NCI-H146 (cell line): ENCODE measurements at places on chromosomes 6 and 20.

DNA sequence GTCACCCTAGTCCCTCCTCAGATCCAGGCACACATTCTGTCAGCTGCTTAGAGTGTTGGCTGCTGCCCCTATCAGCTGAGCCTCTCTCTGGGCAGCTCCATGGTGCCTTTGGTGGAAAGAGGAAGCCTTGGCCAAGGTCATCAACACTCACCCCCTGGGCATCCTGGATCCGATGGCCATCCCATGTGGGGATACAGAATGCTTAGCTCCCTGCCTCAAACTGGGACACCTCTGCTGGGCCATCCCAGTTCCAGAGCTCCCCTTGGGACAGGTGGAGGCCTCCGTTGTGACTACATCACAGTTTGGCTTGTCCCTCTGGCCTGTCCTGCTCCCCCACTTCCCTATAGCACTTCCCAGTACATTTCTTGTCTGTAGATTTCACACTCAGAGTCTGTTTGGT lies 45.6 kb downstream of the TOX2 start:
- DNase-seq, result no peak

DNA sequence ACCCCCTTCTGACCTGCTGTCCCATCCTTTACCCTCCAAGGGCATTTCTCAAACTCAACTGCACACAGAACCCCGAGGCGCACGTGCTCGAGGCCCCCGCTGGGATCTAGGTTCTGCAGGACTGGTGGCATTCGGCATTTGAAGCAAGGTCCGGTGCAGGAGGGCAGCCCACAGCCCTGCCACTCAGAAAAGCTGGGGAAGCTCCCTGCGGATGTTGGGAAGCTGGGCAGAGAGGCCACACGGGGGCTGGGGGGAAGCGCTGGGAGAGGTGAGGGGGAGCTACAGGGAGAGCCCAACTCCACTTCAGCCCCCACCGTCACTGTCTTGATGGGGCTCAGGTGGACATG lies 51.2 kb upstream of the SLCO4A1 start:
- no peak for DNase-seq

DNA sequence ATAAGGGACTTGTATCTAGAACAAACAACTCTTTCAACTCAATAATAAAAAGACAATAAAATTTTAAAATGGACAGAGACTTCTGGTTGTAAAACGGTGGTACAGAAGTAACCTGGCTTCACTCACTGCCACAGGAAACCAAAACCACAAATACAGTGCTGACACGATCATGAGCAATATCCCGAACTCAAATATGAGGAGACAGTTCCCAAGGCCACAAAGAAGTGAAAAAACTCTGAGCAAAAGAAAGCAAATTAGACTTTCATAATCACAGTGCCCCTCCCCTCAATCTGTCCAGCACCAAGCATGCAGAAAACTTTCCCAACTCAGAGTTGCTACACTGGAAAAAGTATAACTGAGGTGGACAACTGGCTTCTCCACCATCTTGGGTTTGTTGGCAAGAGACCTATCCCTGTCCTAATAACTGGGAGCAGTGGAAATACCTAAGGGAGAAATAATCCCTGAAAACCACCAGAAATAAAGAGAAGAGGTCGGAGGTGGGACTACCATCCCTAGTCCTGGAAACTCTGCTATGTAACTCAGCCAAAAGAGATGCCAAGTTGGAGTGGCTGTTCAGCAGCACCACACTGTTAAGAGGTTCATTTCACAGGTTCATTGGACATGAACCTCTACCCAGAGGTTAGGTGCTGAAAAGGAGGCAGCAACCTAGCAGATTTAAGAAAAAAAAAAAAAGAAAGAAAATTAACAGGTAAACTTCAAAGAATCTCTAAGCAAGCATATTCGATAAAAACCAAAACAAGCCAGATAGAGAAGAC lies 55.5 kb downstream of the REV3L start:
- DNase-seq, result no peak

- no peak for DNase-seq
Measured at GRCh38 chr20:1930165-1930564, 35.0 kb downstream of the SIRPA start.

- no peak for DNase-seq
Measured at GRCh38 chr6:147283460-147283859, 79.2 kb downstream of the STXBP5 start.

- peak; percentile 85 for DNase-seq
Measured at GRCh38 chr6:166307082-166308032, 835 bp downstream of the PRR18 start.

GRCh38 chr6:35552285-35552917 lies 39.7 kb upstream of the TULP1 start:
- peak; percentile 18 for DNase-seq

- DNase-seq, result no peak
Measured at GRCh38 chr6:152241013-152241766, 396.0 kb downstream of the SYNE1 start.

DNA sequence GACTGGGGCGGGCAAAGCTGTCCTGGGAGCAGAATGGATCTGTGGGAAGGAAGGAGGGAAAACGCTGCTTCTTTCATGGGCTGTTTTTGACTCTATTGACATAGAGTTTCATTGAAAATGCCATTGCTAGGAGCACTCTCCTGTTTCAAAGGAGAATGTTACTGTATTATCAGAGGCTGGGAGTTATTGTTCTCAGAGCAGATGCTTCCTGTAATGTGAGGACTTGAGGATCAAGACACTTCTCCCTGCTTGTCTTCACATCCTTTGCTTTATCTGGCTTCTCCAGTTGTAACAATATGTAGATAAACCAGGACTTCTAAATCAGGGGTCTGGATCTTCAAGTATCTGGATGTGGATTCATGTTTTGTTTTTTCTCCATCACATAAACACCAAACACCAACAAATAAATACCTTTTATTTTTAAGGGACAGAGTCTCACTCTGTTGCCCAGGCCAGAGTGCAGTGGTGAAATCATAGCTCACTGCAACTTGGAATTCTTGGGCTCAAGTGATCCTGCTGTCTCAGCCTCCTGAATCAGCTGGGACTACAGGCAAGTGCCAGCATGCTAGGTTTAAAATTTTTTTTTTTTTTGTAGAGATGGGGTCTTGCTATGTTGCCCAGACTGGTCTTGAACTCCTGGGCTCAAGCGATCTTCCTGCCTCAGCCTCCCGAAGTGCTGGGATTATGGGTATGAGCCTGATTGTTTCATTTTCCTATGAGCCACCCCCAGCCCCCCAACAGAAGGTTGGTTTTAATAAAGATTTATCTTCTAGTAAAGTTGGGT lies 3.9 kb downstream of the CD109 start:
- no peak for DNase-seq

DNA sequence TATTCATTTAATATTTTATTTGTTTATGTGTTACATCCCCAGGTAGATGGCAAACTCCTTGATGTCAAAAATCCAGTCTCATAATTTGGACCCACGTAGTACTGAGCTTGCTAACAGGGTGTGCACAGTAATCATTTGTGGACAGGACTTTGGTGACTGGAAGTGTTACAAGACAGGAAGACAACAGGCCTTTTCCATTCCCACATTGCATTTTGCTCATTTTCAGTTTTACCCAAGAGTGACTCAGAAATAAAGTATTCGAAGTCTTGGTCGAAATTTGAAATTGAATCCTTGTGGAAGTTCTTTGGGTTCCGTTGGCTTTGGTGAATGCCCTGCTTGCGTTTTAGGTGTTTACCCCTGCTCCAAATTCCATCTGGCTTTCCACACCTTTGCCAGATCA lies 63.0 kb upstream of the THBS2 start:
- DNase-seq, result no peak

GRCh38 chr6:68958327-68958726 lies 323.2 kb downstream of the ADGRB3 start:
- DNase-seq, result no peak

GRCh38 chr6:142530566-142530965 lies 228.8 kb downstream of the ADGRG6 start:
- DNase-seq, result no peak

DNA sequence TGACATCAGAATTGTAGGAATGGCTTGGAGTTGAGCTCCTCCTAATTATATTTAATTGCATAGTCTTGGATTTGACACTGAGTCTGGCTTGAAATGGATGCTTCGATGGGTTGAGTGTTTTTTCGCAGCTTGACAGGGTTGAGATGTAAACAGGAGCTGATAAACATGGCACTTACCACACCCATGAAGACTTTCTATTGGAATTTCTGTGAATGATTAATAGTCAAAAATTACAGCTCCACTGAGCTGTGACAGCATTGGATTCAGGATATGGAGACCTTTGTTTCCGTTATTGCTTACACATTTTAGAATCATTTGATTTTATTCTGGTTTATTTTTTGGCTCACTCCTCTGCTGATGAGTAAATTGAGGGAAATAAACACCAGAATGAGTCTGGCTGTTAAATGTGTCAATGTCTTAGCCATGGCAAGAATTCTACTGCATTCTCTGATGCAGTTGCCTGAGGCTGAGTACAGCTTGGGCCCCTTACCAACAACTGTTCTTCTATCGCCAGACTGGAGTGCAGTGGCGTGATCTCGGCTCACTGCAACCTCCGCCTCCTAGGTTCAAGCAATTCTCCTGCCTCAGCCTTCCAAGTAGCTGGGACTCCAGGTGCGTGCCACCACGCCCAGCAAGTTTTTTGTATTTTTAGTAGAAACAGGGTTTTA lies 128.1 kb upstream of the DOK5 start:
- no peak for DNase-seq

GRCh38 chr6:20669571-20670314 lies 135.5 kb downstream of the CDKAL1 start:
- no peak for DNase-seq

DNA sequence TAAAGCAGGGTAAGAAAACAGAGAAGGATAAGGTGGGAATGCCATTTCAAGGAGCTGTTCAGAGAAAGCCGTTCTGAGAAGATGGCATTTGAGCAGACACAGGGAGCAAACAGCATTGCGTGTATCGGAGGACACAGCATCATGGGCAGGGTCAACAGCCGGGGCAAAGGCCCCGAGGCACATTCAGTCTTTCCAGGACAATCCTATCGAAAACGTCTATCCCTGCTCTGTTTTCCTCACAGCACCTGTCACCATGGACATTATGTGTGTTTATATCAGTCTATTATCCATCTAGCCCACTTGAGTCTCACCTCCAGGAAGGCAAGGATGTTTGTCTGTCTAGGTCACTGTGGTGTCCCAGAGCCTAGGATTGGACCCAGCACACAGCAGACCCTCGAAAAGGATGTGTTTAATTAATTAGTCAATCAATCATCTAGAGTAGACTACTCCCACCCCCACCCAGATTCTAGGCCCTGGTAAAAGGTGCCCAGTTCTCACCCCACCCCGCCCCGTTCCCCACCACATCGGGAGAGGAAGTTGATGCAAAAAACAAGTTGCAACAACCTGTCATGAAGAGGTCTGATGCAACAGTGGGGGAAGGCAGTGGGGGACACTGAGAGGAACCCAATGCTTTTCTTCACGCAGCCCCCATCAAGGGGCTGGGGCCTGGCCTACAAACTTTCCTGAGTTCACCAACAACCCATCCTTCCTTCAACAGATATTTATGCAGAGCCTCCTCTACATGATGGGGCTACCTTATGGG lies 66.6 kb downstream of the PREX1 start:
- peak; percentile 89 for DNase-seq

DNA sequence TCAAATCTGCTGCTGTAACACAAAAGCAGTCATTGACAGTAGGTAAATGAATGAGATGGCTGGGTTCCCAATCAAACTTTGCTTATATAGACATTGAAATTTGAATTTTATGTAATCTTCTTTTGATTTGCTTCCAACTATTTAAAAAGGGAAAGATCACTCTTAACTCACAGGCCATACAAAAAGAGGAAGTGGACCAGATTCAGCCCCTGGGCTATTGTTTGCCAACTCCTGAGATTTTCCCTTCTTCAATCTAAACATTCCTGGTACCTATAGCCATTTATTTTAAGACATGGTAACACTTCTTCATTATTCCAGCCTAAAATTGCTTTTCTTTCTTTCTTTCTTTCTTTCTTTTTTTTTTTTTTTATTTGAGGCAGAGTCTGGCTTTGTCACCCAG lies 260.6 kb downstream of the TFAP2A start:
- DNase-seq, result no peak

DNA sequence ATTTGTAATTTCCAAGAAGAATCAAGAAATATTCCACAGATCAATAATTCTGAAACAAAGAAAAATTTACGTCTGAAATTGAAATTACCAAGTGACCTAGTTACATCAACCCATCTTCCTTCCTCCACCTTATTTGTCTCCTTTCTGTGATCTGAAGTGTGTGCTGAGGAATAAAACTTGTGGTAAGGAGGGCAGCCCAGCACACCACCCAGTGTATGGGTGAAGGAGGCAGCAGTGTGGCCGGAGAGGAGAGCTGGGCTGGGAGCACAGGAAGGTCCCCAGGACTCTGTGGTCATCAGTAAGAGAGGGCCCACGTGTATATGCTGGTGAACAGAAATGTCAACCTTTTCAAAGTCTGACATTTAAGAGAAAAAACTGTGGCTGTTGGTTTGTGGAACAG lies 11.3 kb upstream of the CCR6 start:
- DNase-seq, result no peak

DNA sequence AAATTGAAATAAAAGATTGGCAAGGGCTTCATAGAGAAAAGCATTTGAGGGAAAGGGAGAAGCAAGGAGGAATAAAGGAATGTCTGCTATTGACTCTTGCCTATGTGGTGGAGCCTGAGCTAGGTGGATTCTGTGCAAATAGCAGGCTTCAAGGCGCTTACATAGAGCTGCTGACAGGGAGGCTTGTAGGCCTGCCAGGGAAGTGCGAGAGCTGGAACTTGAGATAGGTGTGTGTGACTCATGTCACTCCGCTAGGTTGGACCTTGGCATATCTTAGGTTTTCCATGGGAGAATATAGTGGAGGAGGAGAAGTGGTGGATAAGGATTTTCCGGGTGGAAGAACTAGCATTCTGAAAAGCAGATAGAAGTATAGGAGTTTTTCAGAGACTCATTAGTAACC lies 14.0 kb downstream of the SNRNP48 start:
- no peak for DNase-seq

DNA sequence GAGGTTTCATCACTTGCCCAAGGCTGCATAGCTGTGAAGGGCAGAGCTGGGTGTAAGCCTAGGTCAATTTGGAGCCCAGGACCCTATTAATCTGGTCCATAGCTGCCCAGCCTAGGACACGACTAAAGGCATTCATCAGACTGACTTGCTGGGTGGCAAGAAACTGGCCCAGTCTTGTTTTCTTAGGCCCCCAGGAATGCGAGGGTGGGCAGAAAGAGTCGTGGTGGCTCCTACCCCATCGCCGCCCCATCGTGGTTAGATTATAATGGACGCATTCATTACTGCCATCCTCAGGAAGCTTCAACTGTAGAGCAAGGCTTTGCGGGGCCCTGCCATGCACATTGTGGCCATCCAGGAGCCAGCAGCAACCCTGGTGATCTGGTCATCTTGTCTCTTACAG lies 16.1 kb downstream of the DYNLRB1 start:
- DNase-seq, result no peak

DNA sequence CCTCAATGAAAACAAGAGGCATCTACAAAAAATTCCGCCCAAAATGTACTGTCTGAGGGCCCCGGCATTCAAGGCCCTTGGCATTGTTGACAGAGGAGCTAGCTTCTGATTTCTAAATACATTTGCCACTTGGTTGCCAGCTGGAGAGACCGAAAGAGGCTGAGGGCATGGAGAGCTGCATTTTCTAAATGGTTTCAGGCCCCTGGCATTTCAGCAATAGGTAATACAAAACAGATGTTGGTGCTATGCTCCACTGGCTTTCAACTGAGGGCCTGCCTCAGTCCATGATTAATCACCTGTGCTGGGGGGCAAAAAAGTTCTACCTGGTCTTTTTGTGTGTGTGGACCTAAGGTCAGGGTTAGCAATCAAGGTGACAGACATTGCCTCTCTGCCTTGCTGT lies 79.5 kb upstream of the ISM1 start:
- no peak for DNase-seq

GRCh38 chr6:163085426-163085825 lies 329.1 kb upstream of the QKI start:
- DNase-seq, result no peak
